ENCODE measurements at places on chromosomes 2 and 18.
A peak's percentile ranks its signal among the peaks of the same experiment; 100 is the strongest.

- peak; percentile 49 for DNase-seq
These were observed 64.1 kb downstream of the CHRNA1 start for GRCh38 chr2:174699993-174700766.

- no peak for DNase-seq
These were observed 128.2 kb upstream of the CXCR4 start for GRCh38 chr2:136246086-136246669.

GRCh38 chr18:49491534-49491856, 4.5 kb upstream of the C18orf32 start:
- no peak for DNase-seq

DNA sequence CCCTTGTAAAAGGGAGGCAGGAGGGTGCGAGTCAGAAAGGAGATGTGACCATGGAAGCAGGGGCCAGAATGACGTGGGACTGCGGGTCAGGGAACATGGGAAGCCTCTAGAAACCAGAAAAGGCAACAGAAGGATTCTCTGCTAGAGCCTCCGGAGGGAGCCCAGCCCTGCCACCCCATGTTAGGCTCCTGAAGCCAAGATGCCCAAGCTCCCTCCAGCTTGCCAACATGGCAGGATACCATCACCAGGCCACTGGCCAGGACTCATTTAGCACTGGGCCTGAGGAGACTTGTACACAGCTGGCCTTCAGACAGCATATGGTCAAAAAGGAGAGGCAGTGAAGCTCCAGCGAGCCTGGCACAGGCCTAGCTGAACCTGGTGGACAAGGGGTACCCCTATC, 5.6 kb downstream of the TMEM247 start:
- no peak for DNase-seq

DNA sequence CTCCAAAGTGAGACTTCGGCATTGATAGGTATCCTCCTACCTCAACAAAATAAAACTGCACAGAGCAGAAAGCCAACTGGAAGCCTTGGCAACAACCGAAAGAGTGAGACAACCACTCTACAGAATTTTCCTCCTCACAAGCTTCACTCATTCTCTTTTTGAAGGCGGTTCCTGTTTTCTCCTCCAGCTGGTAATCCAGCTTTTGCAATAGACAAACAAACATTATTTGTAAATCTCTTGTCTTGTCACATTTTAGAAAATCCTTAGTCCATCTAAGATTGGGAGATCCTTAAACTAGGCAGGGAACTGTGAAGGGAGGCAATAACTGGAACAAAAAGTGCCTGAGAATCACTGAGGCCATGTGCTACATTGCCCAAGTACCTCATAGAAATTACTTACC, 332.4 kb downstream of the BCL11A start:
- no peak for DNase-seq

GRCh38 chr2:36597532-36598377, at the start of gene FEZ2:
FEZ2 (minus strand) TSS chr2:36598168; CDS start chr2:36598142, 26 bp downstream.
- peak; percentile 33 for DNase-seq

DNA sequence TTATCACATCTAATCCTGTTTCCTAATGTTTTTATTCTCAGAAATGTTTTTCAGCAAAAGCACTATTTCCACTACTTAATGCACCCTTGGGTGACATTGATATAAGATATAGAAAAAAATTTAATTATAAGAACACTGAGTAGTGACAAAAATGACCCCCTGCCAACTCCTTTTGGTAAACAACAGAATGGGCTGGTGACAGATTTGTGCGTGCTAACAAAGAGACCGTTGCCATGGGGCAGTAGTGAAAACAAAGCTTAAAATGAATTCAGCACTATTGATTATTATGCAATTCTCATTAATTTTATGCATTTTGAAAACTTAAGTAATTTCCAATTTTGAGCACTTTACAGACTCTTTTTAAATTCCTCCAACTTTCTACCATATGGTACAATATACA, 33.1 kb downstream of the RDH14 start:
- no peak for DNase-seq

- DNase-seq: no peak
These were observed 200.5 kb upstream of the RND3 start for GRCh38 chr2:150688016-150688415.

DNA sequence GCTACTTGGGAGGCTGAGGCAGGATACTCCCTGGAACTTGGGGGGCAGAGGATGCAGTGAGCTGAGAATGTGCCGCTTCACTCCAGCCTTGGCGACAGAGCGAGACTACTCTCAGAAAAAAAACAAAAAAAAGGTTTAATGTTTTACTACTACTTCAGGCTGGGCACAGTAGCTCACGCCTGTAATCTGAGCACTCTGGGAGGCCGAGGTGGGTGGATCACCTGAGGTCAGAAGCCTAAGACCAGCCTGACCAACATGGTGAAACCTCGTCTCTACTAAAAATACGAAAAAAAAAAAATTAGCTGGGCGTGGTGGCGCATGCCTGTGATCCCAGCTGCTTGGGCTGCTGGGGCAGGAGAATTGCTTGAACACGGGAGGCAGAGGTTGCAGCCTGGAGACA, 75.7 kb upstream of the ATIC start:
- no peak for DNase-seq

DNA sequence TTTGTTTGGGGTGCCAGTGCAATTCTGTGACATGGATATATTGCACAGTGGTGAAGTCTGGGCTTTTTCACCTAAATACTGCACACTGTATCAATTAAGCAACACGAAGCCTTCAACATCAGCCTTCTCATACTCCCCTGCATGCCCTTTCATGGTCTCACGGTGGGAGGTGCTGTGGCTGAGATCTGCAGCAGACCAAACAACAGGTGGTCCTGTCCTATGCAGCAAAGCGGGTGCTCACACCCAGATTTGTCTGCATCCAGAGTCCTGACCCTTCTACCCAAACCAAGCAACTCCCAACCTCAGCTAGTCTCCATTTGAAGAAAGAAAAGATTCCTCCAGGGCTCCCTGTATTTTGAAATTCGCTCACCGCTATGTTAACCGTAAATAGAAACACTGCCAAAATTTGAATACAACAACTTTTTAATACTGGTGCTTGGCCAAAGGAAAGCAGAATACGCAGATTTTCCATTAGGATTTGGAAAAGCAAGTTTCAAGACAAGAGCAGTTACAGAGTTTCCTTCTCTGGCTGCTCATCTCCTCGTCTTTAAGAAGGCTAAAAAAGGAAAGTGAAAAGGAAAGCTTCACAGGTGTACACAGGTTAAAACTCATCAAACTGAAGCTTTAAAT, 34.9 kb downstream of the FAM168B start:
- DNase-seq: no peak

- peak; percentile 89 for DNase-seq
These were observed 18.6 kb downstream of the NRXN1 start for GRCh38 chr2:51013079-51013932.

DNA sequence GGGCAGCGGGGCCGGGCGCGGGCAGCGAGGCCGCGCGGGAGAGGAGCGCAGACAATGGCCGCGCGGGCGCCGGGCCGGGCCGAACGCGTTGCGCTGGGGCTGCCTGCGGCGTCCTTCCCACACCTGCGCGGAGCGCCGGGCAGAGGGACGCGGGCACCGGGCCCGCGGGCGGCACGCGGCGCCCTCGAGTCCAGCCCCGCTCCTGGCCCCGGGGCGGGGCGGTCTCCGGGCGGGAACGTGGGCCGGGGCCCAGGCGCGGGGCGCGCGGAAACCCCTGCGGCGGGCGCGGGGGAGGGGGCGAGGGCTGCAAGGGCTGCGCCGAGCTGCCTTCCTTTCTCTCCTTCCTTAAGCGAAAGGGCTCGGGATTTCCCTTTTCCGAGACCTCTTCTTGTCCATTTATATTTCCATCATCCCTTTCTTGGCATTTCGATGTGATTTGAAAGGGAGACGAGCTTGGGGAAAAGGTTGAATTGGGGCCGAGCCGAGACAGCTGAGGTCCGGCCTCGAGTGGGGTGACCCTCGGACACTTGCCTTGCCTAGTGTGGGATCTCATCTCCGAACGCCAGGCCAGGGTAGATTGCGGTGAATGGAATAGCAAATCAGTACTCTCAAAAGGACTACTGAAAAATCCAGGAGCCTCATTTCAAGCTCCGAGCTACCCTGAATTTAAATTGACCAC, 676 bp downstream of the KLHL23 start:
- DNase-seq: no peak

GRCh38 chr2:54955358-54956110, 94.7 kb downstream of the RTN4 start:
- no peak for DNase-seq

All from DMS 273 treated with DMSO at 0.1 percent for 48 hours (cell line).